Astrocyte (in vitro differentiated cells and primary cell): ENCODE measurements at places on chromosomes 3 and 15. TPM values are rescaled to one million over a fixed set of nuclear protein-coding genes. Genes with fewer than 3 reads are reported as not detected.

Gene CCR8
- not detected in 2 replicates for total RNA-seq

Gene SCG5
- total RNA-seq = 12.1 and 14.7 TPM in 2 replicates

GRCh38 chr3:37890522-37890921, 28.8 kb downstream of the CTDSPL start:
- DNase-seq = no peak
- H3K27me3 ChIP-seq = no peaks in the 10 kb centered on the region
- H3K27ac ChIP-seq = no peak overlapping the region
- H3K36me3 ChIP-seq = no peaks in the 10 kb centered on the region

Gene SH2D7
- not detected in 2 replicates for total RNA-seq

- H3K27me3 ChIP-seq = no peaks in the 10 kb centered on the region
- H3K36me3 ChIP-seq = no peaks in the 10 kb centered on the region
- peaks cover 26% of the 10 kb centered on the region for H3K4me1 ChIP-seq
- H3K4me3 ChIP-seq = no peak overlapping the region
- no peak overlapping the region for H3K27ac ChIP-seq
- DNase-seq = no peak
Measured at GRCh38 chr15:32843219-32843815, 125.5 kb downstream of the GREM1 start.

GRCh38 chr3:112171144-112171543, 38.1 kb upstream of the GCSAM start:
- H3K4me3 ChIP-seq = no peak overlapping the region
- H3K27ac ChIP-seq = no peak overlapping the region
- DNase-seq = no peak
- H3K36me3 ChIP-seq = no peaks in the 10 kb centered on the region

Gene IQCH
- total RNA-seq = 1.9 and 2.7 TPM in 2 replicates

DNA sequence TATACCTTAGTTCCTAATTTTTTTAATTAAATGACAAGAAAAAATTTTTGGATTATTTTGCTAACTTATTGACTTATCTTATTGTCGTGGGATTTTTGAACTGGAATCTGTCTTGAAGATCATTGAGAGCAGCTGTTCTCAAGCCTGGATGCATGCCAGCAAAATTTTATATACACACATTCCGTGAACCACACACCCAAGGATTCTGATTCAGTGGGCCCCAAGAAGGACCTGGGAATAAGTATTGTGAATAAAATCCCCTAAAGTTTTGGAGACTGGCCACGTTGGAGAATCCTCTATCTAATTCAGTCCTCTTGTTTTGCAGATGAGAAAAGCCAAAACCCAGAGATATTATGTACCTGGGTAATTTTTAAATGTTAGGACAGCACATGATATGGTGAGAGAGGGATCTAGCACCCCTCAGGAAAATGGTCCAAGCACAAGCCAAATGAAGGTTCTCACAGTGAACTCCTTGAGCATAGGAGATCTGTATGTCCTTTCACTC, 55.2 kb downstream of the UNC13C start:
- DNase-seq = no peak
- H3K4me1 ChIP-seq = no peaks in the 10 kb centered on the region
- H3K27me3 ChIP-seq = no peaks in the 10 kb centered on the region
- H3K36me3 ChIP-seq = no peaks in the 10 kb centered on the region

GRCh38 chr3:196771067-196771466, 31.4 kb downstream of the PAK2 start:
- H3K27me3 ChIP-seq = no peaks in the 10 kb centered on the region
- no peak overlapping the region for H3K27ac ChIP-seq
- H3K4me1 ChIP-seq = peaks cover 6% of the 10 kb centered on the region
- DNase-seq = no peak
- H3K36me3 ChIP-seq = no peaks in the 10 kb centered on the region
- no peak overlapping the region for H3K4me3 ChIP-seq

Gene SAMMSON
- total RNA-seq = not detected in 2 replicates
